ENCODE measurements at places on chromosomes 6 and 20.

GRCh38 chr6:138465007-138465645, 34.2 kb downstream of the NHSL1 start:
- DNase-seq: no peak

- DNase-seq: no peak
Observed at GRCh38 chr20:57526885-57527460, 2.0 kb upstream of the CTCFL start.

DNA sequence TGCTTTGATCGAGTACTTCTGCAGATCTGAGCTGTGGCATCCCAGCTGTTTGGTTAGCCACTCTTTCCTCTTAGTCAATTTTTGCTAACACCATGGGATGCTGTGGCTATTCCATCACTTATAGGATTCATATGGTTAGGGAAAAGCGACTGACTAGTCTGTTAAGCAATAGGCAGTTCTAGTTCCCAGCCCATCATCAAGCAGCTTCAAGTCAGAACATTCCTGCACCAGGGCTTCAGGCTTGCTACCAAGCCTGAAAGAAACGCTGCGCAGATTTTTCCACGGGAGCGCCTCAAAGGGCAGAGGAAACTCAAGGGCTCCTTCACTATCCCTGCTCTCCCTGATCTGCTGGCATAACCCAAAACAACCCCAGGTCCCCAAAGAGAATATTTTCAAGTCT, 159.8 kb upstream of the SUPT3H start:
- DNase-seq: no peak

DNA sequence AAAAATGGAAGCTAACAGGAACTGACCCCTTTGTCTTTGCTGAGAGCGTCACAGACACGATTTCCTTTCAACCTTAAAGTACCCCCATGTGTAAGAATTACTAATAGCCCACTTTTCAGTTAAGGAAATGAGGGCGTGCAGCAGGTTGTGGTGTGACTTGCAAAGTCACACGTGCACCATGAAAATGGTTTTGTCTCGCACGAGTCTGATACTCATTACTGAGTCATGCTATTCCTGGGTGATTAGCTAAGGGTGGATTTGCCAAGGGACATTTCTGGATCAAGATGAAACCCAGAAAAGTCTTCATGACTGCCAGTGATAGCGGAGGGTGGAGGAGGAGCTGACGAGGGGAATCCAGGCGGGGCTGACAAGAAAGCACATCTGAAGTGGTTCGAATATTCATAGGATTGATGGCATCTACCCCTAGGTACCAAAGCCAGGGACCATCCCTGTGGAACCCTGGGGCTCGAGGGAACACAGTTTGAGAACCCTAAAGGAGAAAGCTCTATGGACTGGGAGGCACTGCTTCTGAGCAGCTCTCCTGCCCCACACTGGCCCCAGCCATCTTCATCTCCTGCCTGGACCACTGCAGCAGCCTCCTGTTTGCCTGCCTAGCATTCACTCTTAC, 12.1 kb upstream of the NFATC2 start:
- no peak for DNase-seq
